ENCODE measurements at places on chromosomes 12 and 14.

GRCh38 chr14:75301666-75302325 is 23.2 kb downstream of the FOS start:
- DNase-seq, result no peak

DNA sequence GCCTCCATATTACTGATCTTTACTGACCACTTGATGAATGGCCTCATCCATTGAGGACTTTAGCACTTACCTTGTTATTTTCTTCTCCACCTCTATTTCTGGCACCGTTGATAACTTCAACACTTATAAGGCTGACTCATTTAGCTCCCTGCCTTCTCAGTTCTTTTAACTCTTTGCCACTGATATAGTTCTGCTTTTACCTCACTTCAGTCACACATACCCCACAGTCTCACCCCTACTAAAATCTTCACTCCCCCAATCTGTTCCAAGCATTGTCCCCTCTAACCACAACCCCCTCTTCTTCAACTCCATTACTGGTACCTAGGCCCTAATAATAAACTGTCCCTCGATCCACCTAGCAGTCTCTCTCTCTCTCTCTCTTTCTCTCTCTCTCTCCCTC is 141.0 kb downstream of the PAH start:
- DNase-seq, result no peak

- DNase-seq, result no peak
Observed at GRCh38 chr12:132285991-132286681, 43.3 kb downstream of the GALNT9 start.

GRCh38 chr14:103696070-103696402 is 19.2 kb downstream of the XRCC3 start:
- DNase-seq, result no peak

DNA sequence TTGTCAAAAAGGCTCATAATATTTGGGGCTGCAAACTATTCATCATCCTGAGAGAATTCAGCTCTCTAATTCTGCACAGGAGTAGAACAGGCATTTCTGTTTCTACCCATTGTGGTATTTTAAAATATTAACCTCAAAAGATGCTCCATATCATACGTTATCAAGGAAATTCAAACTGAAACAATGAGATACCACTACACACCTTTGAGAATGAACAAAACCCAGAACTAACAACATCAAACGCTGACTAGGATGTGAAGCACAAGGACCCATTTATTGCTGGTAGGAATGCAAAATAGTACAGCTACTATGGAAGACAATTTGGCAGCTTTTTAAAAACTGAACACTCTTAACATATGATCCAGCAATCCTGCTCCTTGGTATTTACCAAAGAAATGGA is 171.8 kb downstream of the DUSP6 start:
- no peak for DNase-seq

DNA sequence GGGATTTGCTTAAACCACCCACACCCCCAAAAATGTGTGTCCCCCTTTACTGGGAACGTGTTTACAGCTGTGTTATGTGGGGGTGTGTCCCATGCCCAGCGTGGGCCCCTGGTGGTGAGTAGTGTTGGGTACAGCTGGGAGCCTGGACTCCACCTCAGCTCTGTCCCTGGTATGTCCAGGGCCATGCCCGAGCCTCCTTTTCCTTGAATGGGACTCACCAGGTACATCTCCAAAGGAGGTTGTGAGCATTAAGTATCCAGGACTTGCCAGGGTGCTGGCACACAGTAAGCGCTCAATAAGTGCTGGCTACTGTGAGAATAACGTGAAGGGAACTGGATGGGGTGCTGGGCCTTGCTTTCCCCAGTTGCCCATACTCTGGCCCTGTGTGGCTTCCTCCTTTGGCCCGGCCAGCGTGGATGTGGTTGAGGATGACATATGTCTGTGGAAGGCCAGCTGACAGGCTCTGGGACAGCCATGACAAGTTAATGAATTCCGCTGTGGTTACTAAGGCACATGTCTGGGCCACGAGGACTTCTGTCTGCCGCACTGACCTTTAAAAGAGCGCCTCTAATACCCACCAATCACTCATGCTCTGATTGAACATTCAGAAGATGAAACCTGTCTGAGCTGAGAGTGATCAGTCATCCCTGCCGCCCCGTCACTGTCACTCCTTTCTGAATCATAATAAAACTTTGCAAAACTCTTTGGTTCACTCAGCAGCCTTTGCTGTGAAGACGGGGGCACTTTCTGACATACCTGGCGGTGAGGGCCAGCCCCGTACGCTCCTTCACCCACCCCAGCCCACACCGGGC is 74.7 kb downstream of the DIO3 start:
- no peak for DNase-seq

- no peak for DNase-seq
Observed at GRCh38 chr12:53102883-53103807, at the start of gene SOAT2. Gene SOAT2, plus strand, starts transcription at chr12:53103486. Its CDS starts 92 bp downstream, at chr12:53103578.

GRCh38 chr14:101603096-101603495 is 41.8 kb downstream of the DIO3 start:
- no peak for DNase-seq

GRCh38 chr12:124464062-124464461 is 103.3 kb downstream of the NCOR2 start:
- DNase-seq, result no peak

- DNase-seq, result no peak
Observed at GRCh38 chr14:72075649-72076334, 143.6 kb downstream of the RGS6 start.

- DNase-seq, result no peak
Observed at GRCh38 chr14:24377126-24377525, 9.1 kb downstream of the NFATC4 start.

- DNase-seq, result peak; percentile 58
Observed at GRCh38 chr14:89185919-89186855, 230.8 kb downstream of the FOXN3 start.

DNA sequence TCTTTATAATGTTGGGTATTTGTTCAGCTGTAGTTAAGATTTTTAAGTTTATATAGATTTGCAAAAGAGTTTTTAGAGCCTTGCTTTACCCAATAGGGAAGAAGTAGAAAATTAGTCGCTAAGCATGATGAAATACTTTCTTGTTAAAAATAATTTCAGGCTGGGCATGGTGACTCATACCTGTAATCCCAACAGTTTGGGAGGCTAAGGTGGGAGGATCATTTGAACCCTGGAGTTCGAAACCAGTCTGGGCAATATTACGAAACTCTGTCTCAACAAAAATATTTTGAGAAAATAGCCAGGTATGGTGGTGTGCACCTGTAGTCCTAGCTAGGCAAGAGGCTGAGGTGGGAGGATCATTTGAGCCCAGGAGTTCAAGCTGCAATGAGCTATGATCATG is 18.7 kb upstream of the SCFD1 start:
- DNase-seq, result no peak

- DNase-seq, result no peak
Observed at GRCh38 chr14:105927096-105928060, 401.0 kb downstream of the TMEM121 start.

GRCh38 chr12:32115404-32116104 is 8.9 kb downstream of the BICD1 start:
- DNase-seq, result peak; percentile 13

GRCh38 chr12:131103669-131104462 is 150.2 kb downstream of the ADGRD1 start:
- DNase-seq, result no peak

- DNase-seq, result no peak
Observed at GRCh38 chr12:96578526-96579125, 89.2 kb downstream of the CFAP54 start.

- no peak for DNase-seq
Observed at GRCh38 chr14:59356312-59356711, 108.9 kb downstream of the GPR135 start.

- DNase-seq, result no peak
Observed at GRCh38 chr12:105352940-105353635, 22.6 kb downstream of the C12orf75 start.

DNA sequence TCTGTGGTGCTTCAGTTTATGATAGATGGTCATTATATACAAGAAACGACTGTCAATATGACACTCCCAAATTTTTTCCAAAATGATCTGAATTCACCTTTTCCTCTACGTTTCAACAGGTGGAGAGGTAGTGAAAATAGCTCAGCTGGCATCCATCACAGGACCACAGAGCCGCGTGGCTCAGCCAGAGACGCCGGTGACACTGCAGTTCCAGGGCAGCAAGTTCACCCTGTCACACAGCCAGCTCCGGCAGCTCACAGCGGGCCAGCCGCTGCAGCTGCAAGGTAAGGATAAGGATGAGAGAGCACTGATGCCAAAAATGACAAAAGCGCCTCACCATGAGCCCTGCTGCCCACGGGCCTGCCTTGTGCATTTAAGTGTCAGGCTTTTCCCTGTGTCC is 73.9 kb downstream of the EP400 start:
- no peak for DNase-seq

GRCh38 chr14:77140359-77141213 is 1.0 kb downstream of the ZDHHC22 start:
- no peak for DNase-seq

GRCh38 chr12:97404543-97404942 is 58.1 kb upstream of the RMST start:
- DNase-seq, result no peak

DNA sequence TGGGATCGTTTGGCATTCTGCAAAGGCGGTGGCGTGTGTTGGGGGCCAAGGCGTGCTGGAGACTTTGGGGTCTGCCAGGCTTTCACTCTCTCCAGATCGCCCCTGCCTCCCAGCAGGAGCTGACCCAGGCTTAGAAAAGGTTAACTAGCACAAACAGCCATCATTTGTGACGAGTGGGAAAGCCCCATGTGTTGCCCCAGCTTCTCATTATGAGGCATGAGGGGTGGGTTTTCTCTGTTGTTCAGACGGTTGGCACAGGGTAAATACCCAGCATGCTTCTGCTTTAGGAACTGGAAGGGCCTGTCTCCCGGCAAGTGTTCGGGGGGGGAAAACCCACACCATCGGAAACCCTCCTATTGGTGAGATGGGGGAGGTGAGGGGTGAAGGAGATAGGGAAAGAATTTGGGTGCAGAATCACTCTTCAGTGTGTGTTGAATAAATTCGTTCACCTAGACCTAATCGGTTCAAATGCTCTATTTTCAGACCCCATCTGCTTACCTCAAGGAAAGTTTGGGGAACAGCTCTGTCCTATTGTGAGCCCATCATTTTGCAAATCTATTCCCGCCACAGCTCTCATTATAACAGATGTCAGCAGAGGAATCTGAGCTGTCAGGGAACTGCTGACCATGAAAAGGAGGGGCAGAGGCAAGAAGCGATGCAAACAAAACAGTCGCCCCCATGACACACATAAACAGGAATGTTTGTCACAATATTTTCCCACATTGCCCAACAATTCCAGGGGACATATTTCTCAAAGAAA is 34.7 kb upstream of the C12orf42 start:
- DNase-seq, result no peak

DNA sequence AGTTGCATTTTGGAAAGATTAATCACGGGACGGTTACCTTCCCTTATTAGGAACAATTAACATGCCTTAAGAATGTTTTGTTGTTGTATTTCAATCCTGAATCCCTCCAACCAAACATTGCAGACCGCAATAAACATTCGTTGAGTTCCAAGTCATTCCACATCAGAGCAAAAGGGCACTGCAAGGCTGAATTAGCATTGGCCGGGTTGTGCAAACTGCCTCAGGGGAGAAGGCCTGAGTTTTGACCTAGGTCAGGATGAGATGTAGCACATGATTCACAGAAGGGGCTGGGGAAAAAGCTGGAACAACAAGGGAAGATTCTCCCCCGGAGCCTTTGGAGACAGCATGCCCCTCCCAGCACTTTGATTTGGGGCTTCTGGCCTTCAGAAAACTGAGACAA is 82.1 kb upstream of the BDKRB2 start:
- no peak for DNase-seq

DNA sequence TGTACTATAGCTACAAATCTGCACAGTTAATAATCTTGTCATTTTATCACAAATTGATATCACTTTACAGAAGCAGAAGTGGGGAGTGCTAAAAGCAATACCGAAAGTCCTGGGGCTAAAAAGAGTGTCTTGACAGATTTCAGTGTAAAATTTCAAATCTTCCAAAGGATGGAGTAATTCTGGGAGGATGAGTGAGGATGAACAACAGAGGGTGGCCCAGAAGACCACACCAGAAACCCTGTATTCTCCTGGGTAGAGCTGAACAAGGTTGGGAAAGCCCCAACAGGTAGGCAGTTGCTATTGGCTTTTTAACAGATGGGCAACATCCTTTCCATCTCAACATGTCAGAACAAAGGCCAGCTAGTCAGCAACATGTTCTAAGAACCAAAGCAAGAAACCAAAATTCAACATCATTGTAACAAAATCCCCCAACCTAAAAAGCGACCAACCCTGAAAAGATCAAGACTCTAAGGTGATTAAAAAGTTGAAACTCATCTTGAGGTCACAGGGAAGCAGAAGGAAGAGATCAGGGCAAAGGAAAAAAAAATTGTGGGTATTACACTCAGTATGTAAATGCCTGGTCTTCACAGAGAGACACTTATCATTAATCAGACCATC is 38.8 kb downstream of the CBX5 start:
- no peak for DNase-seq

Measured in occipital lobe (tissue), 3 donors.